ENCODE measurements at places on chromosomes 16 and 17.

DNA sequence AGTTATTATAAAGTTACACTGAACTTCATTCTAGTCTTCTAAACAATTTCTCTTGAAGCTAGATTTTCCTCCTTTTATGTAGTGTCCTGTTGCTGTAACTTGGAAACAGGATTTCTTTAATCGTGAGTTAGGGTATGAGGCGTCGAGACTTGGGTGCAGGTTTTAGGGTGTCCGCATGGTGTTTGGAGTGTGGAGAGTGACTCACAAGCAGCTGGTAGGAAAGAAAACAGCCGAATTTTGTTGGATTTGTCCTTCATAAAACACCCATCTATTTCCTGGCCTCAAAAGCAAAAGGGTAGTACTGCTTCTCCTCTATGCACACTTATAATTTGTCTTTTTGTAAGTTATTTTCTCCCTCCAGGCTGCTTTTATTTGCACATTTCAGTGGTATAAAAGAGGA lies 1.6 kb downstream of the RPTOR start:
- no peak for DNase-seq

GRCh38 chr16:86580791-86581170 lies 2.4 kb downstream of the FOXL1 start:
- no peak for DNase-seq

GRCh38 chr17:55266958-55267688 lies 2.4 kb downstream of the HLF start:
- no peak for DNase-seq

- DNase-seq = no peak
These were observed 18.6 kb upstream of the POLR3E start for GRCh38 chr16:22278441-22279230.

DNA sequence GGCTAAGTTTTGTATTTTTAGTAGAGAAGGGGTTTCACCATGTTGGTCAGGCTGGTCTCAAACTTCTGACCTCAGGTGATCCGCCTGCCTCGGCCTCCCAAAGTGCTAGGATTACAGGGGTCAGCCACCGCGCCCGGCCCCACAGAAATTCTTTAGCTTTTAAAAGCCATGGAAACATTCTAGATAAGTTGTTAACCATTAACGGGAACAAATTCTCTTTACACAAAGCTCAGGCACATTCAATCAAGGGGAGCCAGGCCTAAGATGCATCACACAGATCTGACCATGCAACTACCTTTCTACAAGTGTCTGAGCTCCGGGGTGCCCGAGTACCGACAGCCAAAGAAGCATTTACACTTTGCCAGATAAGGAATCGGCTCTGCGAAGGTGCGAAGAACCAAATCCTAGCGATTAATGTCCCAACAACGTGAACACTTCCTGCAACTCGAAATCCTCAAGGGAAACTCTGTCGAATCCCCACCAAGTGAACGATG lies 1.0 kb downstream of the EMC8 start:
- DNase-seq = no peak
